ENCODE measurements at places on chromosomes 7 and 10. TPM values are rescaled to one million over a fixed set of nuclear protein-coding genes. Genes with fewer than 3 reads are reported as not detected.

TMEM196 gene
- 9.7 TPM for total RNA-seq

ACHE gene
- 25.7 TPM for total RNA-seq

CFAP43 gene
- total RNA-seq, result 6.3 TPM

ADAM12 gene
- total RNA-seq, result 29.9 TPM

PALD1 gene
- total RNA-seq, result 11.7 TPM

SEMA3C gene
- total RNA-seq, result 288 TPM

ZNF783 gene
- 18.6 TPM for total RNA-seq

MBLAC1 gene
- 3.1 TPM for total RNA-seq

TRIM50 gene
- total RNA-seq, result not detected

IL2RA gene
- total RNA-seq, result 0.44 TPM

TET1 gene
- 55.9 TPM for total RNA-seq

TMEM139 gene
- 3.6 TPM for total RNA-seq

IKZF1 gene
- total RNA-seq, result 4.4 TPM

EPDR1 gene
- 20.7 TPM for total RNA-seq

TRPV6 gene
- total RNA-seq, result 0.55 TPM

OPN1SW gene
- total RNA-seq, result 35.2 TPM

CPA4 gene
- 3.6 TPM for total RNA-seq

EBF3 gene
- 28.6 TPM for total RNA-seq

GFRA1 gene
- 62.2 TPM for total RNA-seq

PHYHIPL gene
- total RNA-seq, result 46.2 TPM

CARD11 gene
- total RNA-seq, result 1.6 TPM

PRKG1 gene
- 52.7 TPM for total RNA-seq

BLOC1S2 gene
- total RNA-seq, result 25.6 TPM

ANKMY2 gene
- total RNA-seq, result 49.0 TPM

DLD gene
- total RNA-seq, result 124 TPM

Data from camera-type eye (tissue), 1 donor.